NCI-H2227 treated with DMSO at 0.1 percent for 48 hours (cell line): ENCODE measurements at places on chromosomes 1 and 21.

DNA sequence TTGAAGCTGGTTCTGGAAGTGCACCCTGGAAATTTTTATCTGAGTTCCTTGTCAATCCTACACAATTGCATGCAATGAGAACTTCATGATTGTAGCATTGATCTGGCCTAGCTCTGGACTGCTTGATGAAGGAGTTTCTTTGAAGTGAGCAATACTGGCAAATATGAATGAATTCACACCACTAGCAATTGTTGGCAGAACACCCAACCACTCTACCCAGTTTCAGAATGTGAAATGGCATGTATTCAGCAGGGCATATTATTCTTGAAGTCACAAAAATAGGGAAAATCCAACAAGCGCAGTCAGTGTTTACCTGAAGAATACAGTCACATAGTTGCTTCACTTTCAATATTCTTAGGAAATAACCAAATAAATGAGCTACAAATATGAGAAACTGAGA lies 57.3 kb downstream of the RGS5 start:
- no peak for DNase-seq

DNA sequence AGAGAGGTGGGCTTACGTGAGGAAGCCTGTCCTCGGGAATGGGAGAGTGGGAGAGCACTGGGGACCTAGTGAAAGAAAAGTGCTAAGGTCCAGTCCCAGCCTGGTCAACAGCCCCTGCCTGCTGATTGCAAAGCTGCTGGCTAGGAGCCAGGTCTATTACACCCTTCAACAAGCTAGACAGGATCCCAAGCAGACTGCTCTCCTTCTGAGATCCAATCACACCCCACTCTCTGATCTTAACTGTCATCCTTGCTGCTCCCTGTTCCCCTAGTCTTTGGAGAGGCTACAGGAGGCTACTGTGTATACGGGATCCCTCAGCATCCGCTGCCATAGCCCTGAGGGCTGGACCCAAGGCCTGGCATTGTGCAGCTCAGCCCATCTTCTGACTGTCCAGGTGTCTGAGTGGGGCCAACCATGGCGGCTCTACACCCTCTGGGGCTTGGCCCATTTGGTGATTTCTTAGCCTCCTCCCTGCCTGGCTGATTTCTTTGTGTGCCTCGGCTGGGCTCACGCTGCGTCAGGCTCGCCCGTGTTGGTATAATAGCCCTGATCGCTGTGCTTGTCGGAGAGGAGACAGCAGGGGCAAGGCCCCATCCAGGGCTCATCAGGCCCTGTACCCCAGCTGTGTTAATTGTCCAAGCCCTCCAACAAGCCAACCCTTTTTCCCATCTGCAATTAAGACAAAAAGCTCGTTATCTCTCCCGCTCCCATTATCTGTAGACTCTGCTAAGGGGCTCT lies 43.9 kb downstream of the NAV1 start:
- DNase-seq: peak; percentile 75

DNA sequence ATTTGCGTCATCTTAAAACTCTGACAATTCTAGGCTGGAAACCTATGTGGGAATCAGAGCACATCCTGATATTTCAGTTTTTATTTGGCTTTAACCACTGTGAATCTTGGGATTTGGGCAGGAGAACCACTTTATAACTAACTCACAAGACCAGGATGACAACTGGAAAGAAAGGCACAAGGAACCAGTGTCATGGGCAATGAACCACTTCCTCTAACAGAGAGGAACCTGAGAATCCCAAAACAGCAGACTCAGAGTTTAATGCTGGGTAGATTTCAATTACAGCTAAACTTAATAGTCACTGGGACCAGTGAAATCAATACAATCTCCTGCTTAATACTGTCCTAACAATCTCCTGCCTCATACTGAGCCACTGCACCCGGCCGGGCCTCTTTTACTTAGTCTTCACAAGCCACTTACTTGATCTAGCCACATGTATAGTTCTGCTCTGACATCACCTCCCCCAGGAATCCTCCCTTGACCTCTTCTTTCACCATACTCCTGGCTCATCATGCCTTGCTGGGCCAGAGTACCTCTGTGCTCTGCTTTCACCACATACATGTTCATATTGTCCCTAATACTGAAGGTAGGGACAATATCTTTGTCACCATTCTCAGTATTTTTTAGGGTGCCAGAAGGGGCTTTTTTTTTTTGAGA lies 20.2 kb upstream of the SLFNL1 start:
- no peak for DNase-seq

DNA sequence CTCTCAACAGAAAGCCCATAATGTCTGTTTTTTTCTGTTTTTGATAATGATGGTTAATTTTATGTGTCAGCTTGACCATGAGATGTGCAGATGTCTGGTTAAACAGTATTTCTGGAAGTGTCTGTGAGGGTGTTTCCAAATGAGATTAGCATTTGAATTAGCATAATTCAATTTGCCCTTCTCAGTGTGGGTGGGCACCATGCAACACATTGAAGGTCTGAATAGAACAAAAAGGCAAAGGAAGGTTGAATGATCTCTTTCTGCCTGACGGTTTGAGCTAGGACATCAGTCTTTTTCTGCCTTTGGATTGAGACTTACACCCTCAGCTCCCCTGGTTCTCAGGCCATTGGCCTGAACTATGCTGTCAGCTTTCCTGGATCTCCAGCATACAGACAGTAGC lies 34.9 kb upstream of the SPATA6 start:
- no peak for DNase-seq

DNA sequence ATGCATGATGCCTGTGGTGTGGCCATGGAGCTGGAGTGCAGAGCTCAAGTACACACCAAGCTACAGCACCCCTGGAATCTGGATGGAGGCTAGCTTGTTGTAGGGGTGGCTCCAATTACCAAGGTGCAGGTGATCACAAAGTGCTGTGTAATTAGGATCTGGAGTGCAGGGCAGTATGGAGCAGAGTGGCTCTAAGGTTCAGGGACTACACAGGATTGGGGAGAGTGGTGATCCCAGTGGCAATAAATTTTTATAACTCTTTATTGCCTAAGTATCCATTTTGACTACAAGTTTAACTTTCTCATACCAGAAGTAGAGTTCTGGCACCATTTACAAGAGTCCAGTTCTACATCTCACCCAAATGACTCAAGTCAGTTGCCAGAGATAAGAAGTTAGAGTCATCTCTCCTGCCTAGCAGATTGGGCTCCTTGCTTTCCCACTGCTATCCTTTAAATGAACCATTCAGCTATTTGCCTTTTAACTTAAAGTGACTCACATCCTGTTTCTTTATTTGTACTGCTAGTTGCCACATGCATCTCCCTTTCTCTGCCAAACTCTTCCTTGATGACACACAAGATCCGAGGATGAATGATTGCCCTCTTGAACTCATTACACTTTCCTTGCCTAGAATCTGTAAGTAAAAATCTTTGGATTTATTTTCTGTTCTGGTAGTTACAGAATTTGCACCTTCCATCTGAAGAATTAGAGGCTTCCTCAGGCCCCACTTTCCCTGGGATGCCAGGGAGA lies 427.2 kb downstream of the KCNT2 start:
- DNase-seq: no peak

DNA sequence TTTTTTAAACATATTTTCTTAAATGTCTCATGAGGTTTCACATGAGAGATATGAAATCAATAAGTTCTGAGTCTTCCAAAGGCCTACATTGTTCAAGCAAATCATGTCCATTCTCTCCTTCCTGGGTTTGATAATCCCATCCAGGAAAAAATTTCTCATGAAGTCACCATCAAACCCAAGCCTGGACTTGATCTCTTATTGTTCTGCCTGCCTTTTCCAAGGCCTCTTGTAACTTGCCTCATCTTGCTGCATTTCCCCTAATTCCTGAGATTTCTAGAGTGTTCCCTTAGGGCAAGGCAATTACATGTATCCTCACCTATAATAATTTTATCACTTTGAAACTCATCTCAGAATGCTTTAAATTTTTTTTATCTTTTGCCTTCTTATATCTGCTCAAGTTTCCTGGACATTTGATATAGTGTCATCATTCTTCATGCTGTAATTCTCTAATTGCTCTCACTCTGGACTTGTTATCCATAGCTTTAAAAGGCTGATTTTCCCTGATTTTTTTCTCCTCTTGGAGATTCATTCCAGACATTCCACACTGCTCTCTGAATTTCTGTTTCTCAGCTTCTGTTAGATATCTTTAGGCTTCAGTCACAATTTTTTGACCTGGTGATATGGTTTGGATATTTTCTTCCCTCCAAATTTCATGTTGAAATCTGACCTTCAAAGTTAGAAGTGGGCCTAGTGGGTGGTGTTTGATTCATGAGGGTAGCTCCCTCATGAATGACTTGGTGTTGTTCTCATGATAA lies 126.4 kb downstream of the LRRC7 start:
- no peak for DNase-seq

- no peak for DNase-seq
Observed at GRCh38 chr21:37829447-37829846, 86.8 kb downstream of the KCNJ6 start.

DNA sequence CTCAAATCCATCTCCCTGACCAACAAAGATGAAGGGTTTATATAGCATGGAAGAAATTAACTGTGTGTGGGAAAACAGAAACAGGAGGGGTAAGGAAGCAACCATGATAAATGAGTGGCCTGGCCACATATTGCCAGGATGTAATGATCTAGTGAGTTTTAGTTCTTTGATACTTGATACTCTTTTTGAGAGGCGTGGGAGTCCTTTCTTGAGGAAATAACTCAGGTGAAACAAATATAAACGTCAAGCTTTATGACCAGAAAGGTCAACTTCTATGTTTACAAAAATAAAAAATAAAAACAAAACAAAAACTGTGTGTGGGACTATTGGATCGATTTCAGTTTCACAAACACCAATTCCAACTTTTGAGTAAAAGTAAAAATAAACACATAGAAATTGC lies 860.8 kb upstream of the B3GALT2 start:
- no peak for DNase-seq
